ENCODE measurements at places on chromosomes 3 and 15. TPM values are rescaled to one million over a fixed set of nuclear protein-coding genes. Genes with fewer than 3 reads are reported as not detected.

IMPG2 gene
- 0.76 TPM for total RNA-seq

NR2F2 gene
- total RNA-seq = 182 TPM

PLAAT1 gene
- 0.58 TPM for total RNA-seq

DNA sequence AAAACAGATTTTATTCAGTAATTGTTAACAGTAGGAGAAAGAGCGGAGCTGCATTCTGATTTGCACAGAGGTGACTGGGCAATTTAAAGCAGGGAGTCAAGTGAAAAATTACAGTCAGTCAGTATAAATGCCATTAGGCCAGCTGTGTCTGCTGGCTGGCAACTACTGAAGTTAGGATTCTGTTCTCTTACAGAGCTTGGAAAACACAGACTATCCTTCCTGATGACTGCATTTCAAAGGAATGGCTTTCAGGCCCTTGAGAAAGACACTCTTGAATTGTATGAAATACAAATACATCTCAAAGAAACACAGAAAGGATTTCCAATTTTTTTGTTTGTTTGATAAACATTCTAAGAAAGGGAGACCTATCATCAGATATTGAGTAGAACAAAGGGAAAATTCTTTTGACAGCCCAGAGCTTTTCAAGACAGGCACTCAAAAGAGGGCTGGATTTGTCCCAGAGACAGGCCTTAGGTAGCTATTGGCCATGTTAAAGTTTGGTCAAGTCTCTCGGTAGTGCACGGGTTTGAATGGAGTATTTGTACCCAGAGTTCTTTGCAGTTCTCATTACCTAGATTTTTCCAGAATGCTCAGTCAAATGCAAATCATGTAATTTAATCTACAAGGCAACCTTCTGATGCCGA lies 551.2 kb upstream of the CCDC54 start:
- H3K27ac ChIP-seq = no peak overlapping the region
- no peaks in the 10 kb centered on the region for H3K4me1 ChIP-seq
- H3K4me3 ChIP-seq = no peak overlapping the region

GRCh38 chr3:72033666-72034428 lies 248.9 kb upstream of the PROK2 start:
- no peak for DNase-seq
- H3K27me3 ChIP-seq = no peaks in the 10 kb centered on the region
- no peak overlapping the region for H3K4me3 ChIP-seq

FEZF2 gene
- not detected for total RNA-seq

- H3K27me3 ChIP-seq = no peaks in the 10 kb centered on the region
- DNase-seq = no peak
- no peaks in the 10 kb centered on the region for H3K36me3 ChIP-seq
- H3K4me3 ChIP-seq = no peak overlapping the region
Observed at GRCh38 chr15:101446518-101447167, 42.9 kb downstream of the PCSK6 start.

DNA sequence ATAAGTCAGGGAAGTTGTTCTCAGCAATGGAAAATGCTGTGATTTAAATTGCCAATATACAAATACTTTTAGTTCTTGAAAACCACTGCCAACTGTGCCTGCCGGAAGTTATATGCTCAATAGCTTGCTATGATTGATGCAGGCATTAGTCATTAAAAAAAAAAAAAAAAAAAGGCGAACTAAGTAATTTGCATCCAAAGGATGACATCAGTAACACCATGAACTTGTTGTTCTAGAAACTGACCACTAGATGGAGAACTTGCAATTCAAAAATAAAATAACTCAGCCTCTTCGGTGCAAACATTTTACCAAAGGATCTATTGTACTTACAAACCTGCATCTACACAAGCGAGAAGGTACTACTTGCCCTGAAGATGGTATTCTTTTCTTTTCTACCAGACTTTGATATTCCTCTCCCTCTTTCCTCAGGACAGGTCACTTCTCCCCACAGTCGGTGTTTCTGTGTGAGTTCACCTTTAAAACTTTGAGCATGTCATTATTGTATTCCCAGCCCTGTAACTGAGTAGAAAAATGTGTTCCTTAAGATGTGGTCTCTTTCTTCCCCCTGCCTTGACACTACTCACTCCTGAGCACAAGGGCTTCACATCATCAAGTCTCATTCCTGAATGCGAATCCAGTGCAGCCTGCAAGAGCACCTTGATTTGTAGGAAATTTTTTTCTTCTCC lies 115.0 kb upstream of the VEPH1 start:
- DNase-seq = peak; percentile 66
- no peaks in the 10 kb centered on the region for H3K36me3 ChIP-seq
- peaks cover 3% of the 10 kb centered on the region for H3K4me1 ChIP-seq
- H3K4me3 ChIP-seq = no peak overlapping the region
- H3K27ac ChIP-seq = no peak overlapping the region

SNX33 gene
- 12.6 TPM for total RNA-seq

GRCh38 chr15:101198800-101199199 lies 53.0 kb downstream of the CHSY1 start:
- H3K4me3 ChIP-seq = no peak overlapping the region
- H3K36me3 ChIP-seq = no peaks in the 10 kb centered on the region
- peaks cover 23% of the 10 kb centered on the region for H3K4me1 ChIP-seq

DISP2 gene
- total RNA-seq = 1.2 TPM

CLDN1 gene
- total RNA-seq = 0.27 TPM

DNA sequence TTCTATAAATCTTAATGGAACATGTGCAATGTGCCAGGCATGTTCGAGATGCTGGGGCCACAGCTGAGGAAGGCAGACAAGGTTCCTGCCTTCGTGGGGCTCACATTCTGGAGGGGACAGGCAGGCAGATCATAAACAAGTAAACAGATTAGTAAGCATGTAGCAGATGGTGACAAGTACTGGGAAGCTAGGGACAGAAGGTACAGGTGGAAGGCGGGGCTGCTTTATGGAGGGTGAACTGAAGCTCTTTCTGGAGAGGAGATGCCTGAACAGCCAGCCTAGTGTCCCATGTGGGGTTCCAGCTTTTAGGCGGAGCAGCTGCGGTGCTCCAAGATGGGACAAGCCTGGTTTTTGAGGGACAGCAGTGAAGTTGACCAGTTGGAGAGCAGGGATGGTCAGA lies 74.7 kb upstream of the SNRK start:
- H3K36me3 ChIP-seq = no peaks in the 10 kb centered on the region
- no peak overlapping the region for H3K4me3 ChIP-seq
- no peak for DNase-seq
- H3K27ac ChIP-seq = no peak overlapping the region

GRCh38 chr15:88617031-88617722 lies 4.0 kb upstream of the AEN start:
- H3K36me3 ChIP-seq = no peaks in the 10 kb centered on the region
- no peaks in the 10 kb centered on the region for H3K27me3 ChIP-seq
- no peak overlapping the region for H3K4me3 ChIP-seq
- no peak overlapping the region for H3K27ac ChIP-seq
- peaks cover 8% of the 10 kb centered on the region for H3K4me1 ChIP-seq
- DNase-seq = no peak

DNA sequence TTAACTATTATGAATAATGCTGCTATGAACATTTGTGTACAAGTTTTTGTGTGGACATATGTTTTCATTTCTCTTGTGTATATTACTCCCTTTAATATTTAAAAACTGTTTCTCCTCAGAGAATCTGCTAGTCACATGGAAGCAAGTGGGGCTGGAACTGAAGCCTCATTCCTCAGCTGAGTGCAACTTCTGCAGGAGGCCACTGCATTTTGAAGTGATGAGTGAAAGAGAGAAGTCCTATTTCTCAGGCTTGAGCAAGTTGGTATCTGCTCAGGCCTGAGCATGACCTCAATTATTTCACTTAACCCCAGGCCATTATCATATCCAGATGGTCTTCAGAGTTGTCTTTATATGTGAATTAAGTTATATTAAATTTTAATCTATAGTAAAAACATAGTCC lies 11.5 kb downstream of the TLR9 start:
- H3K27ac ChIP-seq = no peak overlapping the region
- H3K4me3 ChIP-seq = no peak overlapping the region
- no peaks in the 10 kb centered on the region for H3K27me3 ChIP-seq
- peaks cover 24% of the 10 kb centered on the region for H3K4me1 ChIP-seq

DNA sequence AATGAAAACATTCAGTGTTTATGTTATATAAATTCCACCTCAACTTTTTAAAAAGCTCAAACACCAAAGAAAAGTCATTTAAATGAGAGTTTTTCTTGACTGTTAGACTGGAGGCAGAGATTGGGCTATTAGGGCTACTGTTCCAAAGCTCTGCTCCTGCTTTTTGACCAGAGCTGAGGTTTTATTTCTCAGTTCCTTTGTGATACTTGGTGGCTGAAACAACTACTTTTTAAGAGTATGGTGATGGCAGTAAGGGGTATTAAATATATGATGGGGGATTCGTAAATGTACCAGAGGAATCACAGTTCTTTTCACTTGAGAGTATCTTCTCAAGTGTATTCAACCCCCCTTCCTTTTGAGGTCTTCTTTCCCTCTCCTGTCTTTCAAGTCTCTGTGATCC lies 186.1 kb upstream of the CGNL1 start:
- no peaks in the 10 kb centered on the region for H3K27me3 ChIP-seq
- no peak overlapping the region for H3K27ac ChIP-seq
- no peaks in the 10 kb centered on the region for H3K36me3 ChIP-seq
- H3K4me1 ChIP-seq = no peaks in the 10 kb centered on the region
- DNase-seq = no peak
- H3K4me3 ChIP-seq = no peak overlapping the region

RBMS3 gene
- 42.3 TPM for total RNA-seq

DNA sequence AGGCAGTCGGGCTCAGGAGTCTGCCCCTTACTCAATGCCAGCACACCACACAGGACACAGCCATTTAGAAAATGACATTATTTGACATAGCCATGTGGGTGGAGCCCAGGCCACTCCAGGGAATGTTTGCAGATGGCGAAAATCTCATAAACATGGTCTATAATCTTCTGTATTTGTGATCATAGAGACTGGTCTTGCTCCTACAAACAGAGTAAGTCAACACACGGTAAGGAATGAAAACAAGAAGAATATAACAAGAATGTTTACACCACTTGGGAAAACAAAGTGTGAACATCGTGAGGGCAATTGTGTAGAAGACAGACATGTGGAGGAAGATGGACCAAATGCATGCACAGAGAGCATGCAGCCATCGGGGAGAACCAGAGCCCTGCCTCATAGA lies 68.2 kb downstream of the SEMA5B start:
- no peaks in the 10 kb centered on the region for H3K4me1 ChIP-seq
- H3K27ac ChIP-seq = no peak overlapping the region
- DNase-seq = no peak

- peaks cover 97% of the 10 kb centered on the region for H3K27me3 ChIP-seq
- H3K4me1 ChIP-seq = peaks cover 17% of the 10 kb centered on the region
- DNase-seq = peak; percentile 28
- H3K27ac ChIP-seq = no peak within 1 kb of the TSS
- no peaks in the 10 kb centered on the region for H3K36me3 ChIP-seq
- peak within 1 kb of the TSS; percentile 18 for H3K4me3 ChIP-seq
Observed at GRCh38 chr3:123027292-123028232, at the start of gene SEMA5B. SEMA5B (minus strand) TSS chr3:123027763; CDS start chr3:122961263, 66,500 bp downstream.

SPATA12 gene
- 0.14 TPM for total RNA-seq

- no peak overlapping the region for H3K4me3 ChIP-seq
- no peak overlapping the region for H3K27ac ChIP-seq
- peaks cover 9% of the 10 kb centered on the region for H3K27me3 ChIP-seq
- no peak for DNase-seq
Observed at GRCh38 chr3:122004991-122005565, 17.0 kb downstream of the ILDR1 start.

MCF2L2 gene
- 1.1 TPM for total RNA-seq

GOLGA6L10 gene
- total RNA-seq = 3.9 TPM

DNA sequence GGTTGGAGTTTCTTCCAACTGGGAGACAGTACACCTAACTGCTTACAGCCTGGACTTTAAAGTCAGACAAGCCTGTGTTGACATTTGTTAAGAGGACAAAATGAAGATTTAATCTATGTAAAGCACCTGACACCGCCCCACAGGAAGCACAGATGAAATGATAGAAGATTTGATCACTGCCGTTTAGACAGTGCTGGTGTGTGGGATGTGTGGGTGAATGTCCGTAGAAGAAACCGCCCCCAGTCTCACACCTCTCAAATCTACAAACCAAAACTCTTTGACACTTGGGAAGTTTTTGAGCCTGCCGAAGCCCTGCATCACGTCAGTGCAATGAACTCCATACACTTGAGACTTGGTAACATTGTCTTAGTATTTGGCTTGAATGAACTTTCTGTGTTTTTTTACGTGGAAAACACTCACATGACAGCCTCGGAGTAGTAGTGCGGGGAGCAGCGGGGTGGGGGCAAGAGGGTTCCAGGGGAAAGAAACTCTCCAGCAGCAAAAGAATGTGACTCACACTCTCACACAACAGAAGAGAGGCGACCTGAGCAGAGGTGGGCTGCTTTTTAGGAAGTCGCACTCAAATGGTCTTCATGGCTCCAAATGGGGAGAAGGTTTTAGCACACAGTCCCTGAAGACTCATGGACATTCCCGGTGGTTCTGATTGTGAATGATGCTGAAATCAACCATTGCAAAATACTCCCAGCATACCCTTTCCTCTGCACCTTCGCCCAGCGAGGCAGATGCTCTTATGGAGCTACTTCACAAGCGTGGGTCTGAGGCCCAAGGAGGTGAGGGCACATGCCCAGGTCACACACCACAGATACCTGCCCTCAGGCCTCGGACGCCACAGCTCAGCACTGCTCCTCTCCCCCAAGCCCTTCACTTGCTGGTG lies 79.2 kb downstream of the SRGAP3 start:
- no peak overlapping the region for H3K4me3 ChIP-seq
- H3K4me1 ChIP-seq = no peaks in the 10 kb centered on the region
- H3K36me3 ChIP-seq = no peaks in the 10 kb centered on the region
- no peaks in the 10 kb centered on the region for H3K27me3 ChIP-seq
- no peak for DNase-seq

DNA sequence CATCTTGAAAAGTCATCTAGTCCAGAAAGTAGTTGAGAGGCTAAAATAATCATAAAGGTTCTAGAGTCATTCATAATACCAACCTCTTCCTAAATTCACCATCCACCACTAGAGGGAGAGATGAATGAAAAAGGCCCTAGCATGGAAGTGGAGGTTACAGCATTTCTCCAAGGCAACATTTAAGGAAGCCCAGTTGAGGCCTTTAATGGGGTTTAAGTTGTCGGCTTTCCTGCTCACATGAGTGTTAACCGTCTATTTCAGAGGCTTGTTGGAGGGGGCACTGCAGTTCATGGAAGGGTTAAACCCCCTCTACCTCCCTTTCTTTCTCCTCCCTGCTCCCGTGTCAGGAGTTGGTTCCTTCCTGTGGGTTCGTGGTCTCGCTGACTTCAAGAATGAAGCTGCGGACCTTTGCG lies 3.8 kb upstream of the SLCO3A1 start:
- H3K4me1 ChIP-seq = peaks cover 3% of the 10 kb centered on the region
- no peak overlapping the region for H3K27ac ChIP-seq
- peaks cover 6% of the 10 kb centered on the region for H3K27me3 ChIP-seq

TMIE gene
- total RNA-seq = 0.18 TPM

SLC9C1 gene
- total RNA-seq = 0.09 TPM

- H3K27ac ChIP-seq = no peak overlapping the region
- no peak overlapping the region for H3K4me3 ChIP-seq
- DNase-seq = no peak
- no peaks in the 10 kb centered on the region for H3K27me3 ChIP-seq
- H3K4me1 ChIP-seq = no peaks in the 10 kb centered on the region
Observed at GRCh38 chr3:18249126-18249525, 176.0 kb downstream of the SATB1 start.

GRCh38 chr15:101070502-101071273 lies 151.5 kb downstream of the LRRK1 start:
- no peaks in the 10 kb centered on the region for H3K27me3 ChIP-seq
- no peaks in the 10 kb centered on the region for H3K36me3 ChIP-seq
- peak; percentile 87 for DNase-seq
- peak overlapping the region; percentile 71 for H3K27ac ChIP-seq
- no peak overlapping the region for H3K4me3 ChIP-seq
- H3K4me1 ChIP-seq = peaks cover 10% of the 10 kb centered on the region

ATP11B gene
- total RNA-seq = 49.3 TPM

All from endothelial cell of umbilical vein (primary cell).